ENCODE measurements at places on chromosomes 7 and 10.
A peak's percentile ranks its signal among the peaks of the same experiment; 100 is the strongest.

- DNase-seq, result no peak
These were observed 21.1 kb upstream of the FAM13C start for GRCh38 chr10:59383436-59383835.

GRCh38 chr7:21013765-21014539, 227.3 kb upstream of the SP8 start:
- no peak for DNase-seq

GRCh38 chr7:5657901-5658300, 123.6 kb downstream of the RNF216 start:
- DNase-seq, result no peak

- DNase-seq, result peak; percentile 44
These were observed at the start of gene ENTPD1 for GRCh38 chr10:95756041-95756761. TSS of gene ENTPD1 (plus strand) at chr10:95756163. CDS start at chr10:95756240, 77 bp downstream.

DNA sequence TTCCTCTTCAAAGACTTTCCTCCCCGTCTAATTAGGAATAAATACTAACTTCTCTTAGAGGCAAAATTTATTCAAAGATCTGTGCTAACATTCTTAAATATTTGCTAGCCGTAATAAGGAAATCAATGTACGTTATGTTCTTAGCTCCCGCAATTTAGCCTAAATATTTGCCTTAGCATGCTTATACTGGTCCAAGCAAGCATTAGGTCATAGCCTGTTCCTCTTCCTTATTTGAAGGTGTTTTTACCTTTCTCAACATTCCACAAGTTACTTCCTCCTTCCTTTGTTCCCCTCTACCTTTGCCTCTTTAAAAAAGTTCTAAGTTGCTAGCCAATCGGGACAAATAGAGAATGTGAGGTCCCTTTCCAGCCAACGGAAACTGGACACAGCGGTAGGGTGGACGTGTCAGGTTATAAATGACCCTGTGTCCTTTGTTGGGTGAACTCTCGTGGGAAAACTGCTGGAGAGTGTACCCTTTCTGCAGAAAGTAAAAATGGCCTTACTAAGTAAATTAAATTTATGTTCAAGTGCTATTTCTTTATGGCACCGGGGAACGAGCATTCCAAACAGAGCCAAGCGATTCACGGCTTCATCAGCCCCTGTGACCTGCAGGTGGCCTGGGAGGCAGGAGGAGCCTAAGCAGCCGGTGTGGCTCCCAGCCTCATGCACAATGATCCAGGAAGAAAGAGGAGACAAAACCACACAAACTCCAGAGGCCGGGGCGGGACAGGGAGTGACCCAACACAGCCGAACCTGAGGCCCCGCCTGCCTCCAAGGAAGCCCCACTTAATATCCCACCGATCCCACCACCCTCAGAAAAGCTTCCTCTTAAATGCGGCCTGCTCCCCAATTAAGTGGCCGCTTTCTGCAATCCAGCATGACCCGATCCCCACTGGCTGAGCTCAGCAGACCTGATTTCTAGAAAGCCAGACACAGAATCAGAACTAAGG, 67.0 kb downstream of the ZRANB1 start:
- DNase-seq, result no peak

DNA sequence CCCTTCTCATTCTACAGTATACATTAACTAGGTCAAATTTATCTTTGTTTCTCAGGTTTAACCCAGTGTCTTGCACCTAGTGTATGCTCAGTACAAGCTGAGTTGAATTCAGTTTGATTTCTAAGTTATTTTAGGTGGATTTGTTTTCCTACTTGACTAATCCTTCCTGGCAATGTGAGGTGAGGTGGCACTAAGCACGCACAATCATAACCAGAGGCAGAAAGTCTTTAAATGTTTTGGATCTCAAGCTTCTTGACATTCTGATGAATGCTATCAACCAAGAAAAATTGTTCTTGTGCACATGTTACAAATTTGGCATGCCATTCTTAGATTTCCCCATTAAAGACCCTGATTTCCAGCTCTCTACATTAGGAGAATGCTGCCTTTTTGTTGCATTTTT, 3.2 kb downstream of the BZW2 start:
- DNase-seq, result no peak

DNA sequence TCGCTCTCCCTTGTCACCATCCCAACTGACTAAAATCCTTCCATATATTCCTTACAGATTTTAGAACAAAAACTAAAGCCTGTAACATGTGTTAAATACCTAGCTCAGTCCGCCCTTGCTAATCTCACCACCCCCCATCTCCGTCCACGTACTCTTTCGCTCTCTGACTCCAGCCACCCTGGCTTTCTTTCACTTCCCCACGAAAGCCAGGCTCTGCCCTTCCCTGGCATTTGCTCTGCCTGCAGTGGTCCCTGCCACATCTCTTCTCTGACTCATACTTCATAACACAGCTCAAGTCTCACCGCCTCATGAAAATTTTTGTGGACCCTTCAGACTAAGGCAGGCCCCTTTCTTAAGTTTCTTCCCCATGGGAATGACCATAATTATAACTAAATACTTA, 11.7 kb upstream of the GPAM start:
- DNase-seq, result no peak

- DNase-seq, result no peak
These were observed 133.0 kb upstream of the TNS3 start for GRCh38 chr7:47714669-47715607.

DNA sequence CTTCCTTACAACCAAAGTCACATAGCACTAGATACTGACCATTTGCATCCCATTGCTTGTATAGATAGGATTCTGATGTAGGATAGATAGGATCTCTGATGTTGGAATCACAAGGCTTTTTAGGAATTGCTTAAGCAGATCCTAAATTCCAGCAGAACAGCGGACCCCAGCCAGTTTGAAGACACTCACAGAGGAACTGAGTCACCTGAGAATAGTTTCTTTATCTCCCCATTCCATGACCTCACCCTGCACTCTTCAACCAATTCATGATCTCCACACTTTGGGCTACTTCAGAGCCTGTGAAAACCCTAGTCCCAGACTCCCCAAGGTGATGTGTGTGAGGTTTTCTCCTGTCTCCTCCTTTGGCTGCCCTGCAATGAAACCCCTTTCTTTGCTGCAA, 179.4 kb downstream of the CNTNAP2 start:
- DNase-seq, result no peak

GRCh38 chr10:79454259-79454658, 8.8 kb upstream of the ZCCHC24 start:
- peak; percentile 46 for DNase-seq

DNA sequence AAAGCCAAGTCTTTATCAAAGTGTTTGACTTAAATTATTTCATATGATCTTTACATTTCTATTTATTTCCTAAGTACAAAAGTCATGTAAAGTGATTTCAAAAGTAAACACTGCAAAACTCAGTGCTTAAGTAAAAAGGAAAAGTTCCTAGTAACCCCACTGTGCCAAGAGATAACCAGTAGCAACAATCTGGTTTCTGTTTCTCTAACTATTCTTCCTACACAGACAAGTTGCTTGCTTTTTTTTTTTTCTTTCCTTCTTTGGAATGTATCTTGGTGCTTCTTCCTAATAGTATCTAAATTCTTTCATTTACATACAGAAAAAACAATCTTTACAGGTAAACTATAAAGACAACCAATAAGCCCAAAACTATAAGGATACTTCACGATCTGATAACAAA, 3.1 kb downstream of the JCAD start:
- DNase-seq, result no peak

DNA sequence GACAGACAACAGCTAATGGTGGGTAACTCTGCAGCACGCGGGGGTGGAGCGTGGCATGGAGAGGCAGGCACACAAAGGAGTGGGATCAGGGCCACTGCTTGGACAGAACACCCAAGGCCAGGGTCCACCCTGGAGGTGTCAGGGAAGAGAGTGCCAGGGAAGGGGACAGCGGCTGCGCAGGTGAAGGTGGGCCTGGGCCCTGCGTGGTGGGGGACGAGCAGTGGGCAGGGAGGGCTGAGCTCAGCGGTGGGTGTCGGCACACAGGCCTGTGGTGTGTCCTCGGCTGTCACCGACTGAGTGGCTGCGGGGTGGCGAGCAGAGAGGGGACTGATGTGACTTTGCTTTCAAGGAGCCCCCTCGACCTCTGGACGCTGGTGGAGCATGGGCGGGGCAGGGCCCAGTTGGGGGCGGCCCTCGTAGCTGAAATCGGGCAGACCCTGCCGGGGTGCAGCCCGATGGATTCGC, 8.4 kb upstream of the SCART1 start:
- DNase-seq, result no peak

DNA sequence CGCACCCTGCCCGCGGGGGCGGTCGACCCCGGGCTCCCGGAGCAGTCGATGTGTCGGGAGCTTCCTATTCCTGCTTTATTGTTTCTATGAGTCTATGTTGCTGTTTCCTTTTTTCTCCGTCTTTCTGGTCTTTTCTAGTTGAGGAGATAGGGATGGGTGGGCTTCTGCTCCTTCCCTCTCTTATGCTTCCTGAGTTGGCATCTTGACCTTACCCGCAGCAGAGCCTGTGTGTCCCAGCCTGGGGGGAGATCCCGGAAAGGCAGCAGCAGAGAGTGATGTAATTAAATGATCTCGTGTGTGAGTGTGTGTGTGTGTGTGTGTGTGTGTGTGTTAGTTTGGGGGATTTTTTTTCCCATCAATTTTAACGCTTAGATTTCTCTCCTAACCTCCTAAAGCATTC, 486 bp upstream of the SORCS1 start:
- DNase-seq, result no peak

GRCh38 chr10:131778842-131779241, 122.0 kb upstream of the PPP2R2D start:
- no peak for DNase-seq

- no peak for DNase-seq
These were observed 21.5 kb upstream of the CRHR2 start for GRCh38 chr7:30703756-30704155.

GRCh38 chr7:108227366-108227765, 97.2 kb upstream of the LAMB4 start:
- DNase-seq, result no peak

DNA sequence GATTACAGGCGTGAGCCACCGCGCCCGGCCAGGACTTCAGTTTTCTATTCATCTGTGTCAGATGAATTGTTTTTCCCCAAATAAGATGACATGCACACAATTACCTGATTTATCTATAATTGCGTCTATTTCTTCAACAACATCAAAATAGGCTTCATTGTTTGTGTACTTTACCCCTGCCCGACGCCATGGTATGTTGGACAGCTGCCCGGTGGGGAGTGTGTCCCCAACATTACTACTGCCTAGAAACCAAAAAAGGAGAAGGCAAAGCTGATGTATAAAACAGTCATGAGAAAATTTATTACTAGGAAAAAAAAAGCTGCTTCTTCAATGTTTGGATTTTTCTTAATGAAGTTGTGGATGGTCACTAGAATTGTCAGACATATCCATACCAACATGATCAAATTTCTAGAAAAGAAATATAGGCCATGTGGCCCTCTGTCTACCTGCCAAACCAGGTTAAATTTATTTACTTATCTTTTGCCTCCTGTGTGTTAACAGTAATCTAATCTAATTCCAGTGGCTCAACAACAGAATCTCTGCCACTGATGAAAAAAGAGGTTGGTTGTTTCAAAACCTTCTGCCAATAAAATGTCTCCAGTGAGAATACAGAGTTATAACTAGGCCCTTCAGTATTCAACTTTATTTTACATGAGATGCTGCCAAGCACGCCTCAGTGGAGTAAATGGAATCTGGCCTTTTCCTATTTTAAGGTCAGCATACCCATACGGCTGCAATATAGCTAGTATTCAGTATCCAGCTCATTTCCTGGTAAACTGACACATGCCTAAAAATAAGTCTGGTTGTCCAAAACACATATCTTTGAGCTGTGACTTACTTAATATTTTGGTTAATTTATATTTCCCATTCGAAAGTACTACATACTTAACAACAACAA, 16.5 kb downstream of the AP3M1 start:
- DNase-seq, result no peak

GRCh38 chr7:7489546-7489945, 46.1 kb downstream of the COL28A1 start:
- DNase-seq, result no peak
